ENCODE measurements at places on chromosomes 1 and 21. TPM values are rescaled to one million over a fixed set of nuclear protein-coding genes. Genes with fewer than 3 reads are reported as not detected.

The NLRP3 gene
- 0.22 TPM for total RNA-seq

The CACNA1S gene
- not detected for total RNA-seq

- no peak for DNase-seq
These were observed 62.5 kb upstream of the DNAH14 start for GRCh38 chr1:224866940-224867339.

- DNase-seq = no peak
These were observed 7.6 kb downstream of the FAM151A start for GRCh38 chr1:54615531-54616279.

DNA sequence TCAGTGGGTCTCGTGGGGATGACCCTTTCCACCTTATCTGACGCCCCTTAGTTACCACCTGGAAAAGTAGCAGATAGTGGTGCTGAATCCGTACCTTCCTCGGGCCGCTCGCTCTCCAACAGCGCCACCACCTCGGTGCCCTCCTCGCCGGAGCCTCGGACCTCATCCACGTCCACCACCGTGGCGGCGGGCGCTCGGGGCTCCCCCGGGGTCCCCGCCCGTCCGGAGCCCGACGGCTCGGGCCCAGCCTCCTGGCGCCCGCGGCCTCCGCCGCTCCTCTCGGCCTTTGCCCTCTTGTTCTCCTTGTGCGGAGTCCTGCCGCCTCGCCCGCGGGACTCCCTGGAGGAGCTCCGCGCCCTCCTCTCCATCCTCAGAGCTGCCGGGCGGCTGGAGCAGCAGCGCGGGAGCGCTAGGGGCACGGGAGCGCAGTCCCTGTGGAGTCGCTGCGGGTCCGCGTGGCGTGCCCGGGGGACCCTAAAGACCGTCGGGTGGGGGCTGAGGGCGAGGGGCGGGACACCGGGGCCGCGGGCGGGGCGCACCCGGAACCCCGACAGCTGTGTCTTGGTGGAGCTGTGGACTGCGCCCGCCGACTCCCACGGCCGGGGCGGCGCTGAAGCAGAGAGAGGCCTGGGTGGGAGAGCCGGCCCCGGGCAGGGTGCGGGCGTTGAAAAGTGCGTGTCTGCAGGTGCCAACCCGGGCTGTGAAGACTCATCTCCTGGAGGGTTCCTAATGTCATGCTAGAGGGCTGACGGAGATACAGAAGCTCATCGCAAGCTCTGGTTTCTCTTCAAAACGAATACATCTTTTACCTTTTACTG is at the start of gene NPHS2:
TSS of gene NPHS2 (minus strand) at position 452 of the 818 bp plus-strand sequence. CDS start at position 368, 84 bp downstream.
- no peak for DNase-seq

GRCh38 chr1:117919376-117919775 is 10.0 kb downstream of the GDAP2 start:
- no peak for DNase-seq

DNA sequence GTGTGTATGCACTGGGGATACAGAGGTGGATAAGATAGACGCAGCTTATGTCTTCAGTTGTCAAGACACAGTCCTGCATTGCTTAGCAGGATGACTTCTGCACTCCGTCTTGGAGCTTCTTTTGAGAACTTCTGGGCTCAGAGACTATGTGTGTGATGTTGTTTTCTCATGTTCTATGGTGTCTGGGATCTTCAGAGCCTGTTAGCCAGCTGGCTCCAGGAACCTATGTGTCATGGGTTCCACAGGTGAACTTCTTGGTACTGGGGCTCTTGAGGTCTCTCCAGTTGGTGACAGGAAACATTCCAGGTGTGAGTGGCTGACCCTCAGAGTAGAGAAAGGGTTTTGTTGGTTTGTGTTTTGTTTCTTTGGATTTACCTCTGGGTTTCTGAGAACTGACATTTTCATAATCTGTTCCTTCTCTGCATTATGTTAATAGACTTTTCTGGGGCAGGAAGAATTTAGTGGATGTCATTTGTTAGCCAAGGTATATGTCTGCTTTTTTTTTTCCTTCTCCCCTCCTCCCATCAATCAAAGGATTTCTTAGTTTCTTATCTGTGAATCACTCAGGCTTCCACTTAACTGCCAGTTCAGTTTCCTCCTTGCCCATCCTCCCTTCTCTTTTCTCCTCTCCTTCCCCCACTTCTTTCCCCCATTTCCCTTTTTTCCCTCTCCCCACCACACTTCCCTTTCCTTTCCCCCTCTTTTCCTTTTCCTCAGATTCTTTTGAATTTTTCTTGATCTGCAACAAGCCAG is 18.1 kb downstream of the FGGY start:
- no peak for DNase-seq

GRCh38 chr1:160362168-160362957 is 4.5 kb upstream of the NHLH1 start:
- DNase-seq = no peak

DNA sequence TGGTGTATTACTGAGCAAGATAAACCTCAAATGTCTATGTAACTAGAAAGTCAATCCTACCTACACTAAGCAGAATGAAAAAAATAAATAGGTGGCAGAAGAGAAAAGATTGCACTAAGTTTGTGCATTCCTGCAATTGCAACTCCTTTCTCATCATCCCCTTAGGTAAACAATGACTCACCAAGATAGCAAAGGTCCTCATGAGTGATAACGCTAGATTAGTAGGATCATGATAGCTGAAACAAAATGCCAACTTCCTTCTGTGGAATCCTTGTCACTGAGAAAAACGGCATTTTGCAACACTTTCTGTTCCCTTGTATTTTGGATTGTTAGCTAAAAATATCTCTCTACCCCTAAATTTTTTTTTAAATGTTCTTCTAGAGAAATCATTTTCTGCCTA is 20.0 kb upstream of the FCER1A start:
- DNase-seq = no peak

- DNase-seq = no peak
These were observed 223.9 kb downstream of the PLPP3 start for GRCh38 chr1:56355422-56355821.

- DNase-seq = no peak
These were observed 45.3 kb upstream of the GJB5 start for GRCh38 chr1:34709547-34709946.

All from colonic mucosa (tissue), 4 donors.